ENCODE measurements at places on chromosomes 2 and 18.

DNA sequence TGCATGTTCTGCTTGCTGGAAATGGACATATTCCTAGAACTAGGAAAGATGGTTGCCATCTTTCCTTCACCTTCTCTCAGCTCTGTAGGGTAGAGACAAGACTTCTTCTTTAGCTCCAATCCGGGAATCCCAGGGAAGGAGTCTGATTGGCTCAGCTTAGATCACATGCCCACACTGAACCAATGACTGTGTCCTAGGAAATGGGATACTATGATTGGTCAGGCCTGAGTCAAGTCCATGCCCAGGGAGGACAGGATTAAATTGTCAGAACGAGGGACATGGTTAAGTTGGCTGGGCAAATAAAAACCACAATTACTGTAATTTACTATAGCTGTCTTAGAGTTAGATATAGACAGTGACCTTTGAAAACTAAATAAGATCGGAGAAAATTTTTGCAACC, 31.4 kb downstream of the SEMA4F start:
- no peak for DNase-seq

DNA sequence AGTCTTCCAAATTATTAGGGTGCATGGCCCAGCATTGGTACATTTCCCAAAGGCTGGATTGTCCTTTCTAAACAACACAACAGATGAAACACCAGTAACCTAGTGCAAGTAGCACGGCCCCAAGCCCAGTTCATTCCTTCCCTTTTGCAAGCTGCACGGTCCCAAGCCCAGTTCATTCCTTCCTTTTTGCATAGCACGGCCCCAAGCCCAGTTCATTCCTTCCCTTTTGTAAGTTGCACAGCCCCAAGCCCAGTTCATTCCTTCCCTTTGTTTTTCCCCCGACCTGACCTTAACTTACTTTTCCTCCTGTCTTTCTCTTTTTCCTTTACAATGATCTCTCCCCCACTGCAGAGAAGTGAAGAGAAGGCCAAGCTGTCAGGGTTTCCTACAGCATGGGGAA, 60.9 kb downstream of the C18orf63 start:
- DNase-seq: no peak

GRCh38 chr2:147433822-147434221, 411.0 kb upstream of the ACVR2A start:
- DNase-seq: no peak

DNA sequence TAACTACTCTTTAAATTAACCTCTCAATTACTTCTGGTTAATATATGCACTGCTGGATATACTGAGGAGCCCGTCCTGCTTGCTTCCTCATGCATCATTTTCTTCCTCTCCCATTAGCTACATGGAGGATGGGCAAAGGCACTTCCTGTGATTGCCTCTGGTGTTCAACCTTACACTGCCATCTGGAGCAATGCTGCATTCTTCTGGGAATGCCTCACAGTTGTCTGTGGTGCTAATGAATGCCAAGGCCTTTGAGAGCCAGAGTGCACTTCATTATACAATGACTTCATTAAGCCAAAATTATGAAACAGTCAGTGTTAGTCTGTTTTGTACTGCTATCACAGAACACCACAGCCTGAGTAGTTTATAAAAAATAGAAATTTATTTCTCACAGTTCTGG, 134.8 kb upstream of the DOCK10 start:
- no peak for DNase-seq

GRCh38 chr18:56112984-56113383, 525.0 kb upstream of the TCF4 start:
- no peak for DNase-seq

- DNase-seq: no peak
These were observed 38.5 kb downstream of the PRPF40A start for GRCh38 chr2:152678808-152679207.

- no peak for DNase-seq
These were observed 50.4 kb upstream of the AFF3 start for GRCh38 chr2:100192825-100193224.

DNA sequence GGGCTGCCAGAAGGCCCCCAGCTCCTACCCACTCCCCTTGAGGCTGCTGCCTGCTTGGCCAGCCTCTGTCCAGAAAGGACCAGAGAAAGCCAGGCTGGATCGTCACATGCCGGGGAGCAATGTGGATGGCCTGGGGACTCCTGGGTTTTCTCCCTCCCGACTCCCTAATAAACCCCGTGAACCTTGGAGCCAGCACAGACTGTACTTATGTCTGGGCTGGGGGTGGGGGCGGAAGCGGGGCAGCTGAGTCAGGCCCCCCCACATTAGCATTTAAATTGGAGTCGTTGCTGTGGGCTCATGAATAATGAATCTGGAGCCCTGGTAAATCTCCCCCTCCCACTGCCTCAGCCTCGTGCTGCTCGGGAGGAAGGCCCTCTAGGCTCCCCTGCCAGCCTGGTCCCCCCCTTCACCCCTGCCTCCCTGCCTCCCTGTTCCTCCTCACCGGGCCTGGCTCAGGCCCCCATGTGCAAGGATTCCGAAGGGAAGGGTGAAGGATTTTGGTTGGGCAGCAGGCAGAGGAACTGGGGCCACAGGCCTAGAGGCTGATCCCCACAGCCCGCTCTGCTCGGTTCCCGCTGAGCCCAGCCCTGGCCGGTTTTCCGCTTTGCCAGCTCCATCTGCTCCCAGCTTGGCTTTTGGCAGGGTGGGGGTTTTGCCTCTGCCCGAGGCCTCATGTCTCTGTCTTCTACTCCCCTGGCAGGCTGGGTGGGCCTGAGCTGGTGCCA, 7.3 kb upstream of the ASIC4 start:
- no peak for DNase-seq

DNA sequence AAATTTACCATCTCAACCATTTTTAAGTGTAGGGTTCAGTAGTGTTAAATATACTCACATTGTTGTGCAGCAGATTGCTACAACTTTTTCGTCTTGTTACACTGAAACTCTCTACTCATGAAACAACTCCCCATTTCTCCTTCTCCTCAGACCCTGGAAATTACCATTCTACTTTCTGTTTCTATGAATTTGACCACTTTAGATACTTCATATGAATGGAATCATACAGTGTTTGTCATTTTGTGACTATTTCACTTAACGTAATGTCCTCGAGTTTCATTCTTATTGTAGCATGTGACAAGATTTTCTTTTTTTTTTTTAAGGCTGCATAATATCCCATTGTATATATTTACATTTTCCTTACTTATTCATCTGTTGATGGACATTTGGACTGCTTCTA, 203.8 kb downstream of the PLCL1 start:
- DNase-seq: no peak

DNA sequence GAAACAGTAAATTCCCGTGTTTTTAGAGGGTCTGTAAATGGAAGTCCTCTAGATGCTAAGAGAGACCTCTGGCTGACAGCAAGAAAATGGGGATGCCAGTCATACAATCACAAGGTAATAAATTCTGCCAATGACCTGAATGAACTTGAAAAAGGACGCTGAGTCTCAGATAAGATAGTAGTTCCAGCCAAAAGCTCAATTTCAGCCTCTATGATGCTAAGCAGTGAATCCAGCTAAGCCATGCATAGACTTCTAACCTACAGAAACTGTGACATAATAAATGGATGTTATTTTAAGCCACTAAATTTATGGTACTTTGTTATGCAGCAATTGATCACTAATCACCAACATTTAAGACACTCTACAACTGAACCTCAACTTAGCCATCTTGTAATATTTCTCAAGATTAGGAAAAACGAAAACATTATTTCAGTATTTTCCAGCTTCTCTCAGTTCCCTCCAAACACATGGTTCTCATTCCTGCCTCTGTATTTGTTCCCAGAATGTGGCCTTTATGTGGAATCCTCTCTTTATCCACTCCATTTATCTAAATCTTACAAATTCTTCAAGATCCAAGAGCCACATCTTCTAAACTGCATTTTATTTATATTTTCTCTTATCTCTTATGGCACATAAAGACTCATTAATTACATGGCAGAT, 331.1 kb downstream of the GULP1 start:
- no peak for DNase-seq

GRCh38 chr18:34757666-34758065, 47.6 kb downstream of the DTNA start:
- DNase-seq: no peak

DNA sequence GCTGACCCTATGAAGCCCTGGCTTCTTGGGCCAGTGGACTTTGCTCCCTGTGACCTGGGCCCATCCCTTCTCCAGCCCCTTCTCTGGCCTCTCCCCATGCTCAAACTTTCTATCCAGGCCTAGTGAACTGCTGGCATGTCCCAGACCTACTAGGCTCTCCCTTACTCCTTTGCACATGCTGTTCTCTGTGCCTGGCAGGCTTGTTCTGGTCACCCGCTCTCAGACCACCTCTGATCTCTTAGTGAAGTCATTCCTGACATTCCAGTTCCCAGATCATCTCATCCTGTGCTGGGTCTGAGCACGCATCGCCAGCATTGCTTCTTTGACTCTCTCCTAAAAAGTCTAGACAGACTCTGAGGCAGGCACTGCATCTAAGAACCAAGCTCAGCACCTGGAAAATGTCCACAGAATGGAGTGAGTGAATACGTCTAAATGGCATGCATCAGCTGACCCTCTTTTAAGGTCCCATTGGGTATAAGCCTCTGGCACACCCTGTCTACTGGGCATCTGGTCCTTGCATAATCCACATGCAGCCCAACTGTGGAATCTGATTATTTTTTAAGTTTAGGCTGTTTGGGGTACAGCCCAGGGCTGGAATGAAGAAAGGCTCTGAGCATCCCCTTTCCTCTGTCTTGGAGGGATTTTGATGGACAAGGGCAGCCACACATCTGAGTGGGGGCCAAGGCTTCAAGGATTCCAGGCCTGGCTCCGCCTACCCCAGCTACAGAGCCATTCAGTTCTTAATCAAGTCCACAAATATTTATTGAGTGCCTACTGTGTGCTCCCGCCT, 130.6 kb upstream of the HAAO start:
- DNase-seq: no peak

DNA sequence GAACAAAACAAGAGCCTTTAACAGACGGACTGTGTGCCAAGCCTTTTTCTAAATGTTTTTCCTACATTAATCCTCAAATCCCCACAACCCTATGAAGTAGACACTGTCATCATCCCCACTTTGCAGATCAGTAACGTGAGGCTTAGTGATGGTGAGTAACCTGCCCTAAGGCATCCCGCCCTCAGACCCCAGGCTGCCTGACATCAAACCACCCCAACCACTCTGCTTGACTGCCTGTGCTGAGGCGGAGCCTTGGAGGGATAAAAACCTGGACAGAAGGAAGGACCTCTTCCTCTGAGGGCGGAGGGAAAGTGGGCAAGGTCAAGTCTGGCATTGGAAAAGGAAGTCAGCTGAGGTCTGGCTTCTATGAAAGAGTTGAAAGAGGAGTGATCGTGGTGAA, 104.6 kb downstream of the SP3 start:
- no peak for DNase-seq

GRCh38 chr2:36463365-36463764, 107.8 kb downstream of the CRIM1 start:
- DNase-seq: no peak

- DNase-seq: no peak
These were observed 97.6 kb upstream of the MAP3K20 start for GRCh38 chr2:172978063-172978383.

DNA sequence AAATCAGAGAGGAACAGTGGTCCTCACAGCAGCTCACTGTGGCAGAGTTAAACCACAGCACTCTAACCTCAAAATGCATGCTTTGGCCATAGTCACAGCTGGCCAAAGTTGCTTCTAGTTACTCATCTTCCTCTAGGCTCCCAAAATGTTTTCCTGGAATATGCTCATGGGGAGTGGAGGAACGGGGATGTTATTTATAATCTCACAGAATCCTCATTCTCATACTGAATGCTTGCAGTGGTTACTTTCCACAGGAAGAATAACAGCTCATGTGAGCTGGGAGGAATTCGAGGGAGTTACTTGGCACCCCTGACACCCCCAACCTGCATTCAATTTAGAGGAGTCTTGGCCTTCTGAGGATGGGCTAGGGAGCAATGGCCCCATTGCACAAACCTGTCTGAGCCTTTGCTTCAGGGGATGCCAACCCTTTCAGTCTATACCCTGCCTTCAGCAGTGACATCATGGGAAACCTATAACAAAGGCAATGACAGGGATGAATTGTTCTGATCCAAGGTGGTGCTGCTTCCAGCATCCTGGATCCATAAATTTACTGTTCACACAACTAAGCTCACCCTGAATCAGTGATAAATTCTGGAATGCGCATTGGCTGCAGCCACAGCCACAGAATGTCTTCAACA, 22.4 kb upstream of the CCBE1 start:
- no peak for DNase-seq

GRCh38 chr2:24313744-24314632, 46.3 kb downstream of the ITSN2 start:
- no peak for DNase-seq

- peak; percentile 54 for DNase-seq
These were observed 130.1 kb downstream of the SMAD7 start for GRCh38 chr18:48820483-48821250.

DNA sequence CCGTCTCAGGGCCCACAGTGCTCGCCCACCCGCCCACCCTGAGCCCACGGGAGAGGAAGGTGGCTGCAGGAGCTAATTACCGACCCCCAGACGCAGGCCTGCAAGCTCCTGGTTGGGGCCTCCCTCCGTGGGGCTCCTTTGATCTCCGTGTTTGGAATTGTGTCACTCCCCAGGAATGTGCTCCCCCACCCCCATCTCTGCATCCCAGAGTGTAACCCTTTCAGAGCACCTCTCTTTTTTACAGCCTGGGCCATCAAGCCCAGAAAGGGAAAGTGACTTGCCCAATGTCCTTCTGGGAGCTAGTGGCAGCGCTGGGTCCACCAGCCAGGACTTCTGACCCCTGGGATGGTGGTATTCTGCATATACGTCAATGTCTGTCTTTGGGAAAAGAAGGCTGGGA, 335.1 kb downstream of the CYRIA start:
- DNase-seq: no peak

DNA sequence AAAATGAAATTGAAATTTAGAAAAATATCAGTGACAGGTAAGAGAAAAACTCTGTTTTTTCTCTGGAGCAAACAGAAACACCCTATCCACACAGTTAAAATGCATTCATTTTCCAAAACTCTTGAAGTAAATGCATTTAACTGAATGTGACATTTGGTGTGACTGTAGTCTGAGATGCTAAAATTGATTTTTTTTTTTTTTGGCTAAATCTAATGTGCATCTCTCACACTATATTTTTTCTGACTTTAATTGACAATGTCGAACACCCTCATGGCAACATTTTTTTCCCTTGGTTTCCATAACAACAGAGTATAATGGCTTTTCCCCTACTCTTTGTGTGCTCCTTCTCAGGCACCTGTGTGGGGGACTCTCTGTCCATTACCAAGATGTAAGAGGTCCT, 366.4 kb downstream of the XIRP2 start:
- DNase-seq: no peak

DNA sequence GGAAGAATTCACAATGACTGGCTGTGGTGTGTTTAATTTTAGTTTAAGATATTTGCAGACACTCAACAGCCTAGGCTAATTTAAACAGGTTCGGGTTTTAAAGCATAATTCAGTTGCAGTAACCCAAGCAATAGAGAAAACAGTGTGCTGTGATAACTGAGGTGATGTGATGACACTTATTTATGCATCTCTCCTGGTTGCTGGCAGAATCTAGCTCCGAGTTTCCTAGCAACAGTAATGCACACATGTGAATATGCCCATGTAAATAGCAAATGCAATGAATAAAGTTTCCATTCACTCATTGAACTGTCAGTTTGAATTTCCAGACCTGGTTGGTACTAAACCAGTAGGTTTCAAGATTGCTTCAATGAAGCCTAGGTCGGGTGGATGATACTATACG, 426.5 kb downstream of the TMX3 start:
- no peak for DNase-seq

GRCh38 chr2:204317640-204318039, 227.6 kb upstream of the PARD3B start:
- DNase-seq: no peak
